Neuronal stem cell (in vitro differentiated cells): ENCODE measurements at places on chromosomes 16 and 17.

DNA sequence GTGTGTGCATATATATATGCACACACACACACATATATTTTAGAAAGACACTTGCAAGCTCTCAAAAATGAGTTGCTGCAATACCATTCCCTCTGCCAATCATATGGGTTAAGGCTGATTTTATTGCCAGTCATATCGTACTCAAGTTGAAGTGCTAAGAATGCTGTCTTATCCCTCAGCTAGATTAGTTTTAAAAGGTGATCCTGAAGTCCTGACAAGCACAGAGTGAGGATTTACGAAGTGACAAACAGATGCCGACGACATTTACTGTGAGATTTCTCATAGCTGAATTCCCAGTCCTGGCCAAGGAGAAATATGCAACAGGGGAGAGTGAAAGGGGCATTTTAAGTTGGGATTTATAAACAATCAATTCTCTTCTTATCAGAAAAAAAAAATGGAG, 126.2 kb upstream of the RBFOX1 start:
- no peak for DNase-seq

- no peak for DNase-seq
Observed at GRCh38 chr17:68531252-68531651, 19.0 kb downstream of the PRKAR1A start.

DNA sequence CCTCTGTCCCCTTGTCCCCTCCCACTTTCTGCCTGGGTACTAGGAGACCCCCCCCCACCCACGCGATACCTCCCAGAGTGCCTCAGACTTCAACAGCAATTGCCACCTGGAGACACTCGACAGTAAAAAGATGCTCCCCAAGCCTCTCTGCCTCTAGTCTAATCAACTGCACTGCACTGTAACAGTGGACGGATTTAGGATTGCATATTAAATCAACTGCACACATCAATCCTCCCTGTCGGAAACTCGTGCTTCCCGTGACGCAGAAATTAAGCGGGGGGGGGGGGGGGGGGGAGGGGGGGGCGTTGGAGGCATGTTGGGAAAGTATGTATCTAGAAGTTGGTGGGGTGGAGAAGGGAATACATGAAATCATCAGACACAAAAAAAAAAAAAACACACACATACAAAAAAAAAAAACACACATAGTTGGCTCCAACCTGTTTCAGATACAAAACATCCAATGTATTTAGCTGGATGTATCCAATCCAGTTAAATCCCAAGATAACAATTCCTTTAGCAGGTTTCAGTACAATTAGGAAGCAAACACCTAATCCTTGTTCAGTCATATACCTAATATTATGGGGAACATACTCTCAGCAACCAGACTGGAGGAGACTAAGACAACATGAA, 29.7 kb downstream of the FAM222B start:
- DNase-seq, result no peak

GRCh38 chr17:48878920-48879898, 13.4 kb upstream of the ATP5MC1 start:
- peak; percentile 70 for DNase-seq

DNA sequence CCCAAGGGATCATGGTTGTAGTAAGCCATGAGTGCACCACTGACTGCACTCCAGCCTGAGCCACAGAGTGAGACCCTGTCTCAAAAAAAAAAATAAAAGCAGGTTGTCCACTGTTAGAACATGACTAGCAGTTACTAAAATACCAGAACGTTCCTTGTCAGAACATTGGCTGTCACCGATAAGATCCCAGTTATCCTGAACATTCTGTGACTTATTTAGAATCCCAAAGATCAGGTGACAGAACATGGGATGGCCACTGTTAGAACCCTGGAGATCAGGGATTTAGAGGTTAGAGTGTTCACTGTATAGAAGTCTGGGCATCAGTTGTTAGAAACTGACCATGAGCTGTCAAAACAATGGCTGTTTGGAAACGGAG, 8.6 kb downstream of the CES4A start:
- no peak for DNase-seq

GRCh38 chr17:27539152-27539551, 82.9 kb downstream of the KSR1 start:
- DNase-seq, result no peak

GRCh38 chr17:5788266-5788900, 204.1 kb upstream of the NLRP1 start:
- DNase-seq, result no peak

DNA sequence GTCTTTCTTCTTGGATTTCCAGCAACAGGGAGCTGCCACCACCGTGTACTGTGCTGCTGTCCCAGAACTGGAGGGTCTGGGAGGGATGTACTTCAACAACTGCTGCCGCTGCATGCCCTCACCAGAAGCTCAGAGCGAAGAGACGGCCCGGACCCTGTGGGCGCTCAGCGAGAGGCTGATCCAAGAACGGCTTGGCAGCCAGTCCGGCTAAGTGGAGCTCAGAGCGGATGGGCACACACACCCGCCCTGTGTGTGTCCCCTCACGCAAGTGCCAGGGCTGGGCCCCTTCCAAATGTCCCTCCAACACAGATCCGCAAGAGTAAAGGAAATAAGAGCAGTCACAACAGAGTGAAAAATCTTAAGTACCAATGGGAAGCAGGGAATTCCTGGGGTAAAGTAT, 389.0 kb downstream of the MAF start:
- no peak for DNase-seq

DNA sequence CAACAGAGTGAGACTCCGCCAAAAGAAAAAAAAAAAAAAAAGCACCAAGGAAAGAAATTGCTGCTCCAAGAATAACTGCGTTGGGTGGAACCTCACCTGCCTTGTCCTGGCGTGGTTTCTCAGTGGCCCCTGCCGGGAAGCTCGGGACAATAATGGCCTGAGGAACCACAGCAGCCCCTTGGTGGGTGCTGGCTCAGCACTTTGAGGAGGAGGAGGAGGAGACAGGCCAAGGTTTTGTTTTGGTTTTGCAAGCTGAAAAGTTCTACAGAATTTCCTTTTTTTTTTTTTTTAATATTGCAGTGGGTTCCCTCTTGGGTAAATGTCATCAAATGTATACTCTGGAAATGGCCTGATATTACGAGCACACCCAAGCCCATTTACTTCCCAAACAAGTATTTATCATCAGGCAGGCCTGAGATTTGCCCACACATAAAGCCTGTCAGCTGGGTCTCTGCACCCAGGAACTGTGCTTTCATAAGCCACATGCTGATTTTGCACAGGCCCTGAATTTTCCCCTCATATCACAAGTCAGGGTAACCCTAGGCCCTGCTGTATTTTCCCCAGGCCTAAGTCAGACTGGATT, 78.3 kb downstream of the SOCS1 start:
- DNase-seq, result no peak

GRCh38 chr16:51155820-51156806, 5.0 kb upstream of the SALL1 start:
- no peak for DNase-seq

DNA sequence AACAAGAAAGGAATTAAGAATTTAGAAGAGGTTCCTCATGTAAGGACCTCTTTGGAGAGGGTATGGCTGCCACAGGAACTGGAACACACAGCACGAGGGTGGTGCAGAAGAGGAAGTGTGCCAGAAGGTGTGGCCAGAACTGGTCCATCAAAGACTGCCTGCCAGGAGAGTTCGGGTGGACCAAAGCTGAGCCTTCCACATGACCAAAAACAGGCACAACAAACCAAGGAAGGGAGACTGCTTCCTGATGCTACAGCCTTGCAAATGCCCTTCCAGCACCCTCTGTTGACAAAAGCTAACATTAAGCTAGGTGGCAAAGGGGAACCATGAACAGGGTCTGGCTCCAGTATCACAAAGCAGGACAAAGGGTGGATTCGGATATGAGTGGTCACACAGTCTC, 125.8 kb upstream of the TMEM97 start:
- DNase-seq, result no peak

GRCh38 chr17:40714473-40714872, 10.9 kb upstream of the KRT24 start:
- no peak for DNase-seq
